Stimulated activated CD8-positive, alpha-beta memory T cell treated with anti-CD3 and anti-CD28 coated beads, Interleukin-7, amount 100 ng/mL, for 4 hours (primary cell): ENCODE measurements at places on chromosomes 7 and 10.

- DNase-seq, result no peak
Measured at GRCh38 chr10:11510736-11511135, 100.7 kb downstream of the USP6NL start.

DNA sequence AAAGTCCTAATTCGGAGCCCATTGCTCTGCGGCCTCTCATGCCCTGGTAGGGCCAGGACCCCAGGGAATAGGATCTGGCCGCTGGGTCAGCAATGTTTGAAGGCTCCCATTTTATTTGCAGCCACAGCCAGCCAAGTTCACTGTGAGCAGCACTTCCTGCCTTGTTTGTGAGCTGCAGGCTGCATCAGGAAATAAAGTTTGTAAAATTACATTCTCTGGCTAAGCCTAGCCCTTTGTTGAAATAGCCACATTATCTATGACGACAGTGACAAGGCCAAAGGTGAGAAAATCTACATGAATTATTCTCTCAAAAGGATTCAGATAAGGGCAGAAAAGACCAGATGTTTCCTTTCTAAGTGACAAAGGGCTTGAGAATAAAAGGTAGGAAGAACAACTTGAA, 23.7 kb upstream of the ITGB1 start:
- no peak for DNase-seq

- no peak for DNase-seq
Measured at GRCh38 chr7:116786791-116787443, 75.5 kb upstream of the CAPZA2 start.

DNA sequence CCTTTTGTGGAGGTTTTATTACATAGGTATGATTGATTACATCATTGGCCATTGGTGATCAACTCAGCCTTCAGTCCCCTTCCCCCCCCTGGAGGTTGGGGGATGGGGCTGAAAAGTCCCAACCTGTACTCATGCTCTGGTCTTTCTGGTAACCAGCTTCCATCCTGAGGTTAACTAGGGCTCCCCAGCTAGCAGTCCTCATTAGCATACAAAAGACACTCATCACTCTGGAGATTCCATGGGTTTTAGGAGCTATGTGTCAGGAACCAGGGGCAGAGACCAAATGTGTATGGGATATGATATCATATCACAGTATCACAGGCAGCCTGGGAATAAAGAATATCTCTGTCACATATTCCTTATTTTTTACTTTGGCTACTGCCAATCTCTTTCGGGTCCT, 13.6 kb downstream of the CCSER2 start:
- no peak for DNase-seq

DNA sequence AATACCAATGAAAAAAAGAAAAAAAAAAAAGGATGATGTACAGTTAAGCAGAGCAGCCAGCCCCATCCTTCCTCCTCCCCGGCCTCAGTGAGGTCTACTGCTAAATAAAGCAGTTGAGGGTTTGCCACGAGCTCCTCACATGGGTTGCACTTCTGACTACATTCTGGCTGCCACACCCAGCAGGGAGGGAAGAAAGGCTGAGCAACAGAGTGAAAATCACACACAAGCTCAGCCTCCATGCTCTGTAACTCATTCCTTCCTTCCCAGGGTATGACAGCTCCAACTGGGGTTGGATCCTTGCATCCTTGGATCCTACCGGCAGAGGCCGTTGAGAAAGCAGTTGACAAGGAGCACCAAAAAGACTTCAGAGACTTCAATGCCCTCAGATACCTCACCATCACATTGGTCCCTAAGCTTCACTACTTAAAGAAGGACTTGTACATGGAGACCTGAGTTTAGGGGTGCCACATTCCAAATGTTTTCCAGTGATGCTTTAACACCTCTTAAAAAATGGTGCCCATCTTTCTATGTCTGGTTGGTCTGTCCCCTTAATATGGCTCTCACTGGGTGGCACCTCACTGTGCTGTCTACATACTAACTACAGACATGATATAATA, 52.9 kb upstream of the PIK3CG start:
- DNase-seq, result no peak

- DNase-seq, result no peak
Measured at GRCh38 chr7:149741629-149742028, 31.8 kb downstream of the ZNF467 start.

DNA sequence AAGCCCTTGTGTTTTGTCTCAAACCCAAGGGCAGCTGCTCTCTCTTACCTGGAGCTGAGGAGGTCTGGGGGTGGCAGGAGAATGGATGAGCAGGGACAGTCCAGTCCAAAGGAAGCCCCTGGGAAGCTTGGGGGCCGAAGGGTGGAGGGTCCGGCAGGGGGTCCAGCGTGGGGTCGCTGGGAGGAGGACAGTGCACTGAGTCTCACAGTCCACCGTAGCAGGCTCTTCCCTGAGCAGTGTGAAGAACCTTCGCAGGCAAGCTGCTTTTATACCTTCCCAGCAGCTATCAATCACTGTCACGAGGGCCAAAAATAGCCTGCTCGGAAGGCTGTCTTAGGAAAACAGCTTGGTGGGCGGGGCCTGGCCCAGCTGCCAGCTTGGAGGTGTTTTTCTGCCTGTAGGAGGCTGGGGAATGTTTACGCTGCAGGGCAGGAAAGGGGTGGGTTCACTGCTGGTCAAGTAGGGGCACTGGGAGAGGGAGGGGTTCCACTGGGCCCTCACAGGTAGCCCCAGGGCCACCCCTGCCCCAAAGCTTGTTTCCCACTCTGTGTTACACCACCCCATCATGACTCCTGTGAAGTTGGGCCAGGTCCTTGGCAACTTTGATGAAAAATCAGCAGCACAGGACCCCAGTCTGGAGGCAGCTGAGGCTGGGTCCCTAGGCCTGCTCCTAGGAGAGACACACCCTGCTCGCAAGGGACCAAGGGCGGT, at the start of gene DEPP1:
Gene DEPP1, minus strand, starts transcription at position 240 of the 711 bp plus-strand sequence. CDS start 779 bp downstream, outside the sequence.
- no peak for DNase-seq

DNA sequence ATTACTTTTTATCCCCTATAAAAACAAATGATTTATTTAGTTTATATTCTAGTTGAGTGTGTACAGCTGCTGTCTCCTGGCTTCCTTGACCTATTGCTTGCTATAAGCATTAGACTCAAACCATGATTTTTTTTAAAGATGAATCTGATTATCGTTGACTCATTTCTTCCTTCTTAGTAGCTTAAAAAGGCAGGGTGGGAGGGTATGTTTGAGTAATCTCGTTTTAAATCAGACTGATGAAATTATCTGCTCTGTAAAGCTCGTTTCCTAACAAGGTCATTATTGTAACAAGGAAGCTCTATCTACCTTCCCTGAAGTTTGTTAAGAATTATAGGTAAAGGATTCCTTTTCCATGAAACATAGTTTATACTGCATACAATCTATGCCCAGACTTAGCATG, 276.3 kb upstream of the KCND2 start:
- DNase-seq, result no peak

- DNase-seq, result no peak
Measured at GRCh38 chr7:73307436-73307835, 1.2 kb downstream of the NSUN5 start.

- no peak for DNase-seq
Measured at GRCh38 chr7:15848901-15849300, 162.4 kb upstream of the MEOX2 start.

DNA sequence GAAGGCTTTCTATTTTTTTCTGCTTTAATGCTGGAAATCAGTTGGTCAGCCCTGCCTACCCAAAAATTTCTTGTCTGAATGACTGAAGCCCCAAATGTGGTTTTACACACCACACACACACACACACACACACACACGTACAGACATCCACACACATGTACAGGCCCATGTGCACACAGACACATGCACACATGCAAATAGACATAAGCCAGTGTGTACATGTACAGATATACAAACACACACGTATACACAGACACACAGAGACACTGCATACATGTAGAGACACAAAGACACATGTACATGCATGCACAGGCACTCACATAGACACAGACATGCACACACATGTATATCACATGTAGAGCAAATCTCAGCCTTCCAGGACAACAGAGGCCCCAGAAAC, 54.2 kb downstream of the TBATA start:
- DNase-seq, result no peak
